ENCODE measurements at places on chromosomes 12 and 14.

- peak; percentile 48 for DNase-seq
These were observed 15.2 kb downstream of the RASSF3 start for GRCh38 chr12:64625243-64626077.

DNA sequence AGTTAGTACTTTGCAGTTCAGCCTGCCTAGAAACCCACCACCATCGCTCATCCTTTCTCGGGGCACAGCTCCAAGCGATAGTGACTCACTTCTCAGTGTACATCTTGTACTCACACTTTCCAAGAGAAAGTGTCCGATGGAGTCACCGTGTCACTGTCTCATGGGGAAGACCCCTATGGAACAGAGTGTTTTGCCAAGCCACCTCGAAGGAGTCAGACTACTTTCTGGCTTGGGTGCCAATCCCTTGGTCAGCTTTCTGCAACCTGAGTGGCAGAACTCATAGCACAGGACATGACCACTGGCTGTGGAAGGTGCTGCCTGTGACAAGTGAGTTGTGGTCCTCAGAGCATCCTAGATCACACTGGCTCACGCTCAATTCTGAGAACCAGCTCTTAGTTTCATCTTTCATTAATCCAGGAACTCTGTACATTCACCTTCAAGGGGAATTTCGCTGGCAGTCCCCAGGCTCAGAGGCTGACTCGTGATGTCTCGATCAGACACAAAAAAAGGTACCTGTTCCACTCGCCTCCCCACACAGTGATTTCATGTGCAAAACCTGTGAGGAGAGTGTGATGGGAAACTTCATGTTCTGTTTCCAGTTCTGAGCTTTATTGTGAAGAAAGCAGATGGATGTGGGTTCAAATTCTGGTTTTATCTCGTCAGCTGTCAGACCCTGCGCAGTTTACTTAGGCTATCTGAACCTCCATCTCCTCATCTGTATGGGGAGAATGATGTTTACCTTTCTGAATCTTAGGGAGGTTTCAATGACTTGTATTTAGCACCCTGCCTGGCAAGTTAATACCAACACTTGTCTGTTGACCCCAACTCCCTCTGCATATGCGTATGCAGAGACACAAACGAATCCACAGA is 127.3 kb upstream of the CCND2 start:
- DNase-seq = no peak

GRCh38 chr12:91441993-91442952 is 259.7 kb upstream of the DCN start:
- no peak for DNase-seq

DNA sequence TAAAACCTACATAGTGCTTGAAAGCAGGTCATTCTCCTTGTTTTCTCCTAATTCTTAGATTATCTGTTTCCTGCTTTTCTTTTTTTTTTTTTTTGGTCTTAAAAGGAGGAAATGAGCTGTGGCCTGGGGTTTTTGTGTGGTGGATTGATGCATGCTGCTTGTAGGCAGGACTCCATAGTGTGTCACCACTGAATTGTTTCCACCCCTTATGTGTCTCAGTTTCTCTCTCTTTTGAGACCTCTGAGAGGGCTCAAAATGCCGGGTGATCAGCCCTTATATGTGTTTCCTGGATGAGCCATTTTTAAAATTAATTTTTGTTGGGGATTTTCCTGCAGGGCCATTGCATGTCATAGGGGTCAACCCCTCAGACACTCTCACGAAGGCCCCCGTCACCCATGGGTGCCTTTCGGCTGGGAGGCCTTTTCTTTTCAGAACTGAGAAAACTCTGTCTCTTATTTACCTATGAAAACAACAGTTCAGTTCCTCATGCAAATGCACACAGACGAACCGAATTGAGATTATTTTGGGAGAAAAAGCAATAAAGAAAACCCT is 32.0 kb upstream of the LRRK2 start:
- peak; percentile 23 for DNase-seq

- no peak for DNase-seq
These were observed 13.1 kb upstream of the ITGA5 start for GRCh38 chr12:54431911-54432814.

- no peak for DNase-seq
These were observed 162.6 kb downstream of the MYRFL start for GRCh38 chr12:69987579-69988091.

- no peak for DNase-seq
These were observed 7.2 kb upstream of the CD27 start for GRCh38 chr12:6437586-6437985.

- DNase-seq = peak; percentile 26
These were observed 679 bp downstream of the BDKRB2 start for GRCh38 chr14:96205059-96205977.

DNA sequence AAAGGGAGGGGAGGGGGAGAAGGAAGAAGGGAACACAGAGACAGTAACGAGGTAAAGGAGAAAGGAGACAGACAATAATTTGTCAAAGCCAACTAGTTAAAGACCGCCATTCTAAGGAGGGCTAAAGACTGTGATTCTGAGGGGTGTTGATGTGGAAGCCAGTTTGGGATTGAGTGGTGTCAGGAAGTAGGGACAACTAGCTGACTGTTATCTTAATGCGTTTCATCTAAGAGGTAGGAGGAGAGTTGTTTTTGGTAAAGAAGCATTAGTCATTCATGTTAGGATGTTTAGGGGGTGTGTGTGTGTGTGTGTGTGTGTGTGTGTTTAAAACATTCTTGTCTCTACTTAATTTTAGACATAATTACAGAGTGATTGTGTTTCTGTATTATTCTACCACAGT is 95.0 kb downstream of the INSM2 start:
- DNase-seq = no peak

DNA sequence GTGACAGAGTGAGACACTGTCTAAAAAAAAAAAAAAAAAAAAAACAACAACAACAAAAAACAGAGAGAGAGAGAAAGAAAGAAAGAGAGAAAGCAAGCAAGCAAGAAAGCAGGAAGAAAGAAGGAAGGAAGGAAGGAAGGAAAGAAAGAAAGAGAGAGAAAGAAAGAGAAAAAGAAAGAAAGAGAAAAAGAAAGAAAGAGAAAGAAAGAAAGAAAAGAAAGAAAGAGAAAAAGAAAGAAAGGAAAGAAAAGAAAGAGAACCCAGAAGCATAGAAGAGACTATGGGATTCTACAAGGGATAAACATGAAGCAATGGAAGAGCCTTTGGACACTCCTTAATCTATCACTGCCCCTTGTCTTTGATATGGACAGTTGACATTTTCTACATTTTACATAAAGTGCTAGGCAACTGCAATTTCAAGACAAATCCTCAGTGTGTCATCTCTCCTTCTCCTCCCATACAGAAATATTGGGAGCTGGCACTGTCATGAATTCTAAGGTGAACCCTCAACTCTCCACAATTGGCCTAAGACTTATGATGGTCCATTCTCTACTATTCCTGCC is 151.9 kb upstream of the CPM start:
- no peak for DNase-seq

- DNase-seq = no peak
These were observed 147.1 kb downstream of the PHLDA1 start for GRCh38 chr12:75884465-75884985.

- no peak for DNase-seq
These were observed 291.7 kb downstream of the ZFP36L1 start for GRCh38 chr14:68501171-68501570.

DNA sequence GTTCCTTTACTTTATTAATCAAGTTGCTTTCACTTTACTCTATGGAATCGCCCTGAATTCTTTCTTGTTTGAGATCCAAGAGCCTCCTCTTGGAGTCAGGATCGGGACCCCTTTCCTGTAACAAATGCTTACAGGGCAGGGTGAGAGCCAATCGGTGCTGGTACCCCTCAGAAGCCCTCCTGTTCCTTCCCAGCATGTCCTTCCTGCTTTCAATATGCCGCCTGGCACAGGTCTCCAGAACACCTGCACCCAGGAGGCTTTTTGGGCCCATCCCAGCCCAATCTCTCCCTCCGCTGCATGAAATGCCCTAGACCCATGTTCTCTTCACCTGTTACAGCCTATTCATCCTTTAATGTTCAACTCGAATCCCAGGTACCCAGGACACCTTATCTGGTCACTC is 122.2 kb downstream of the FOXN3 start:
- DNase-seq = no peak

- no peak for DNase-seq
These were observed 2.1 kb downstream of the SLC25A47 start for GRCh38 chr14:100325231-100325632.

GRCh38 chr14:76218662-76219061 is 66.9 kb downstream of the GPATCH2L start:
- no peak for DNase-seq

All from germinal center (tissue), 1 donor.